ENCODE measurements at places on chromosomes 11 and 22.

DNA sequence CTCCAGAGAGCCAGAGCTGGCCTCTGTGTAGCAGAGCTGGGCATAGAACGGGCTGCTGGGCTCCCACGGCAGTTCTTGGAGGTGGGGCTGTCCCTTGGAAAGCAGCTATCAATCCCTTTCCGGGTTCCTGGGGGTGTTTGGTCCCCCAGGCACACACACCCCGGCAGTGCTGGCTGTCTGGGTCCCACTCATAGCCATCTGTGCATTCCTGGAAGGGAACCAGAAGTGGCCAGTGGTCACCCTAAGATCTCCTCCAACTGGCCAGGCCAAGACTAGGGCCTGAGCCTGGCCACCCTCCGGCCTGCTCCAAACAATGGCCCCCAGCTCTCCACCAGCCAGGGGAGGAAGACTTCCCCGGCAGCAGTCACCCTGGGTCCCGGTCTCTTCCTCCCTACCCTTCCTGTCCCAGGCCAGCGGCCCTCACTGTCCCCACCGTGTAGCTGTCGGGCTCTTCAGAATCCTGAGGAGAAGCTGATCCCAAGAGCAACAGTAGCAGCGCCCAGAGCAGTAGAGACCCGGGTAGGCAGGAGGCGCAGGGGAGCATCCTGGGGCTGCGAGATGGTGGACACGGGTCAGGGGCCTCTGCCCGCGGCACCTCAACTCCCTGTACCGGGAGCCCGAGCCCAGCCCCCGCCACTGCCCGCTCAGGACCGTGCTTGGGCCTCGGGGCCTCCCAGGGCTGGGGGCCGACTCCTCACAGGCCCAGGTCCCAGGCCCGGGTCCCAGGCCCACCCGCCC lies 620 bp downstream of the EFEMP2 start:
- DNase-seq, result no peak

DNA sequence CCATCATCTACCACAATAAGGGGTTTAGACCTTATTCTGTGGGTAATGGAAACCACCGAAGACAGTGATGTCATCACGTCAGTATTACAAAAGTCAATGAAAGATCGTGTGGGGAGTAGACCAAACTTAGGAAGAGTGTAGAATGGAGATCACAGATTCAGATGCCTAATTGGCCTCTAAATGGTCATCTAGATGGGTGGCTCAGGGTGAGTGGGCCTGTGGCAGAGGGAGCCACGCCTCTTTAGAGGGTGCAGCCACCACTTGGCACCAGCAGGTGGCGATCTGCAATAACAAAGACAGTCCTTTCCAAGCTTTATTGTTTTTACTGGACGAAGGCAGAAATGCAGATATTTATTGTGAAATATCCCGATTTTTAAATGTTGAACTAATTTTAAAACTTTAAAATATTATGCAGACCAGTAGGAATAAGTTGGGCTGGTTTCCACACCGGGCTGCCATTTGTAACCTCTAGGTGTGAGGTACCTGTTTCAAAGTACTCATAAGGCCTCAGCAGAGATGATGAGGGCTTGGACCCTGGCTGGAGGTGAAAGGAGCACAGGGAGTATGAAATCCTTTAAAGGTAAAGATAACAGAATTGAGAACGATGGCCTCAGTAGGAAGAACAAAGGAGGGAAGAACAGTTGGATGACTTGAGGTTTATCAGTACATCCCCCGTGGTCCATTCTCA lies 222.0 kb downstream of the DBX1 start:
- DNase-seq, result peak; percentile 69

DNA sequence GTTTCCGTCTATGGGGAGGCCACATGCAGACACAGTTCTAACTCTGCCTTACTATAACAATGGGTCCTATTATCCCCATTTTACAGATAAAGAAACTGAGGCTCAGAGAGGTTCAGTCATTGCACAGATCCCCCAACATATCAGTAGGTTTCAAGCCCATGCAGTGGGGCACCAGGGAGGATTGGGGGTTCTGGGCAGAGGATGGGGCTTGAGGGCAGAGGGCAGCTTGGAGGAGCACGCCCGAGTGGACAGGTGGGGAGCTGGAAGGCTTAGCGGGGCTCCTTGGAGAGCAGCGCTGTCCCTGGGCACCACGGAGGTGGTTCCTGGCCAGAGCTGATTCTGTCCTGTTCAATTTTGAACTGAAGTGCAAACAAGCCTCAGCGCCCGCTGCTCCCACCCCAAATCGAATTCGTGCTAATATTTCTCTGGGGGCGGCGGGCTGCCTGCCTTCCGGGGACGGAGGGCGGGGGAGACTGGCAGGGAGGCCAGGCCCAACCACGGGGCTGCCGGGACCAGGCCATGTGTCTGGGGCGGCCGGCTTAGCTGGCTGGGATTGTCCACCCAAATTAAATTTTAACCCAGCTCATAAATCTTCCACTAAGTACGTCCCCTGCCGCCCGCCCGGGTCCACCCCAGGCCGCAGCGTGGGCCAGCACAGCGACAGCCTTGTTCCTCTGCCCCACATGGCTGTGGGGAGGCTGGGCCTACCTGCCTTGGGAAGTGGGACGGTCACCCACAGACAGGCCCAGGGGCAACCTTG lies 49.4 kb downstream of the FLRT1 start:
- DNase-seq, result peak; percentile 49

DNA sequence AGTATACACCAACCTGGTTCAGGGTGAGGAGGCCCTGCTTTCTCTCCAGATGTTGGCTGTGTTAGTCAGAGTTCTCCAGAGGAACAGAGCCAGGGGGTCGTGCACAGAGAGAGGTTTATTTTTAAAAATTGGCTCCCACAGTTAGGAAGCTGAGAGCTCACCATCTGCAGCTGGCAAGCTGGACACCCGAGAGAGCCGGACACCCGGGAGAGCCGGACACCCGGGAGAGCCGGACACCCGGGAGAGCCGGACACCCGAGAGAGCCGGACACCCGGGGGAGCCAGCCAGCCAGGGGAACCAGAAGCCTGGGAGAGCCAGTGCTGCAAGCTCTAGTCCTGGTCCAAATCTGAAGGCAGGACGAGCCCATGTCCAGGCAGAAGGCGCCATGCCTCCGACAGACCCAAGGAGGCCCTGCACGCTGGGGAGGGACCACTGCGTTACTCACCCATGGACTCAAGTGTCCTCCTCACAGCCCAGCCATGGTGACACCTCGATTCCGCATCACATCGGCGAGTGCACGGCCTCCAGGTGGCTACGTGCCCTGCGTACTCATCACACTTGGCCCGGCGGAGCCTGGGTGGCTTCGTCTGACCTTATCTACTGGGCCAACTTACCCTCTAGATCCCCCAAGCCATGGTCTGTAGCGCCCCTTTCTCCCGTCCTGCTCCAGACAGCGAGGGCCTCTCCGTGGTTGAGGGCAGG lies 99.0 kb downstream of the BRD1 start:
- no peak for DNase-seq

DNA sequence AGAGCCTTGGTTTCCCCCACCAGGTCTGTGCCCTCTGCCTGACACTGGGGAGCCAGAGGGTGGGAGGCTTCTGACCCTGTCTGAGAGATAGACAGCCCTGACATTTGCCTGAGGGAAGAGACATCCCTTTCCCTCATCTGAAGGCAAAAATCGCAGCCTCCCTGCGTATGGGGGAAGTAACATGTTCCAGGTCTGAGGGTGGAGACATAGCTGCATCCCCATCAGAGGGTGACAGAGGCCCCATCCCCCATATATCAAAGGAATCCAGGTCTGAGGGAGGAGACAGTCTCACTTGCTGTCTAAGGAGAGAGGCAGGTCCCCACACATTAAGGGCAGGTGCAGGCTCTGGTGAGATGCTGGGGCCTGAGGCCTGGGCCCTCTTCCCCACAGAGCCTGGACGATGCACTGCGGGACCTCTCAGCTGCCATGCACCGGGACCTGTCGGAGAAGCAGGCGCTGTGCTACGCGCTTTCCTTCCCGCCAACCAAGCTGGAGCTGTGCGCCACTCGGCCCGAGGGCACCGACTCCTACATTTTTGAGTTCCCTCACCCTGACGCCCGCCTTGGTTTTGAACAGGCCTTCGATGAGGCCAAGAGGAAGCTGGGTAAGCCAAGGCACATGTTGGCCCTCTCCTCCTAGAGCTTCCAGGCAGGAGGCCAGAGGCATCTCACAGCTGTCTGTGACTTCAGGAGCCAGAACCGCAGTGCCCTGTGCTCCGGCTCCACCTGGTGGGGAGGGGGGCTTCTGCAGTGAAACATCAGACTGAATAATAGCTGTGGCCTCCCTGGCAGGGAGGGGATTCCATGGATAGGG lies 16.1 kb upstream of the RELT start:
- peak; percentile 43 for DNase-seq

DNA sequence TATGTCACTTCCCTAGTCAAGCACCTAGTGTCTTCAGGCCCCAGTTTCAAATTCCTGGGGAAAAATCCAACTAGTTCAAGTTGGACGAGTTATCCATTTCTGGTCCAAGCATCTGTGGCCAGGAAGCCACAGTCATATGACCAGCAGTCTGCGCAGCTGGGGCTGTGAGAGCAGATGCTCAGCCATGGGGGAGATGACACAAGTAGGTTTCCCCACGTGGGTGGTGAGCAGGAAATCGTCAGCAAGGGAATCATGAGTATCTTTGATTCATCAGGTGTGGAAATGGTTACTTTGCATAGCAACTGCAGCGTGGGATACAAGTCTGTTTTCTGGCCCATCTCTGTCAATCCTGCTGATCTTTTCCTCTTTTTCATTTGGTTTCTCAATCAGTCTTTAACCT lies 185.3 kb downstream of the C11orf91 start:
- no peak for DNase-seq

GRCh38 chr22:47102648-47103047 lies 340.2 kb downstream of the TBC1D22A start:
- peak; percentile 10 for DNase-seq

DNA sequence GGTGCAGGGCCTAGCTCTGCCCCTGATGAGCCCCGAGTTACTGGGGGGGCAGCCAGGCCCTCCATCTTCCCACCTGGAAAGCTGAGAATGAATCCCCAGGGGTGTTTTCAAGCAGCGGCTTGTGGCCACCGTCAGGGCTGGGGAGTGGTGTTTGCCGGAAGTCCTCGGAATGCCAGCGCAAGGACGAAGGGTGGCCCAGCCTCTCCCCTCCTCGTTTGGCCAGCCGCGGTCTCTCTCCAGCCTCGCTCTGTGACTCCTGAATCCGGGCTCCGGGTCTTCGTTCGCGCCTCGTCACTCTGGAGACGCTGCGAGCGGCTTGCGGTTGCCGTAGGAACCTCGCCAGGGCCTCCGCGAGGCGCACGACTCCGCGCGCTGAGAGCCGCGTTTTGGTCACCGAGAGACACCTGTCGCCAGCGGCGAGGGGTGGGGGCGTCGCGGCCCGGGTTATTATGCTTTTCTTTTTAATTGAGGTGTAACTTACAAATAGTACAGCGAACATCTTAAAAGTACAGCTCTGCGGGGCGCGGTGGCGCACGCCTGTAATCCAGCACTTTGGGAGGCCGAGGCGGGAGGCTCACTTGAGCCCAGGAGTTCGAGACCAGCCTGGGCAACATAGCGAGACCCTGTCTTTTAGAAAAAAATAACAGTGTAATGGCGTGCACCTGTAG lies 6.3 kb upstream of the KDELR3 start:
- peak; percentile 47 for DNase-seq

GRCh38 chr22:40855071-40855978 lies 1.1 kb downstream of the ST13 start:
- no peak for DNase-seq

- DNase-seq, result peak; percentile 77
Measured at GRCh38 chr11:26297189-26297975, 34.5 kb upstream of the ANO3 start.

DNA sequence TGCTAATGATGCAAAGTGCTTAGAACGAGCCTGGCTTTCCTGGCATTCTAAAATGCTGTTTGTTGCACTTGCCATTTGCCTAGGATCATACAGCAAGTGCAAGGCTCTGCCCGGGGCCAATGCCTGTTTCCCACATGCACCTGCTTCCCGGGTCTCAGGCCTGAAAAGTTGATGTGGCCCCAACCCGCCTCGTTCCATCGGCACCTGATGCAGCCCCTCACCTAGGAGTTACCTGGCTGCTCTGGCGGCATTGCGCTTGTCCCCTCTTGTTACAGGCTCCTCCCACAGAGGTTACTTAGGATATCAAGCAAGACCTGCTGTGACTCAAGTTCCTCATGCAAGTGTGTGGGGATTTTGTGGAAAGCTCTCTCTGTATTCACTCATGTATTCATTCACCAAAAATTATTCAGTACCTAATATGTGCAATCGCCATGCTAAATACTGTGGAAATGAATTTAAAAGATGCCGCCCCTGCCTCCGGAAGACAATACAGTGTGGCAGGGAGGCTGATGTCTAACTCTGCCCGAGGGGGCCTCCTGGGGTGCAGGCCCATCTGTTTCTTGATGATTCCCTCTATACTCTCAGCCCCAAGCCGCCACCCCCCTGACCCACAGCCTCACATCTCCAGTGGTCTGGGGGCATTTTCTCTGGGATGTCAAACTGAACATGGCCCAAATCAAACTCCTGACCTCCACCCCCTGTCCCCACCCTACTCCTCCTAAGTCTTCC lies 184.5 kb downstream of the EFCAB6 start:
- DNase-seq, result no peak

DNA sequence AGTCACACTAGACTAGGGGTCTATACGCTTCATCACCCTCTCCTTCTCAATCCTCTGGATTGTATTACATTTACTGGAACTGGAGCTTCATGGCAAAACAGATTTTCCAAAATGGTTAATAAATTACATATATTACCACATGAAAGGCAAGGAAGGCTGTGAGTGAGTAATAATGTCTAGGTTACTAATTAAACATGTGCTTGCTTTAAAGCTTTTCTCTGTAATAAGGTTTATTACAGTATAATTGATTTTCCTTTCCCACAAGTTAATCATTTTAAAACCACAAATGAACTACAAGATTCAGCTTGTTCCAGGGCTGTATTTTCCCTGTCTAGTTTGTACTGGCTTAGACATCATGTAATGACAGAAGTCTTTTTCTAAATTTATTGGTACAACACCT lies 25.6 kb downstream of the MMP13 start:
- DNase-seq, result no peak

DNA sequence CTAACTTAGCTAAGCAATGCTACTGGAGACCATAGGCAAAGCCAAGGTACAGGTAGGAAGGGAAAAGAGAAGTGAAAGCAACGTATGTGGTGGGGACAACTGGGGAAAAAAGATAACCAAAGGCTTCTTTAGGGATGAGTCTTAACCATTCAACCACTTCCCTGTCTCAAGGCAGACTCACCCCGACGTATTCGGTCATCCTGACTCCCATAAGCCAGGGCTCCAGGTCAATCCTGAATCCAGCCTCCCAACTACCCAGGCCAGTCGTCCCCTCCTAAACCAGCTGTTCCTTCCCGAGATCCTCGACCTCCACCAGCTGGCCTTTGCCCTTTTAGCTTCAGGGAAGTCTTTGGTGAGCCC lies 330 bp downstream of the ACP2 start:
- DNase-seq, result no peak

Data from A549 (cell line).